ENCODE measurements at places on chromosomes 13 and 19. TPM values are rescaled to one million over a fixed set of nuclear protein-coding genes. Genes with fewer than 3 reads are reported as not detected.
A peak's percentile ranks its signal among the peaks of the same experiment; 100 is the strongest.

- peak overlapping the region; percentile 83 for H3K4me3 ChIP-seq
- no peak for DNase-seq
- peaks cover 61% of the 10 kb centered on the region for H3K36me3 ChIP-seq
These were observed 1.9 kb upstream of the FAM174C start for GRCh38 chr19:1273263-1274041.

GRCh38 chr19:23116802-23117571 is at the start of gene ZNF730:
Gene ZNF730 (plus strand): TSS chr19:23117025. CDS start chr19:23117174, 149 bp downstream.
- peaks cover 15% of the 10 kb centered on the region for H3K27me3 ChIP-seq
- H3K4me1 ChIP-seq, result peaks cover 6% of the 10 kb centered on the region
- DNase-seq, result peak; percentile 90
- peaks cover 12% of the 10 kb centered on the region for H3K36me3 ChIP-seq

The C19orf67 gene
- 0.39 TPM for total RNA-seq

DNA sequence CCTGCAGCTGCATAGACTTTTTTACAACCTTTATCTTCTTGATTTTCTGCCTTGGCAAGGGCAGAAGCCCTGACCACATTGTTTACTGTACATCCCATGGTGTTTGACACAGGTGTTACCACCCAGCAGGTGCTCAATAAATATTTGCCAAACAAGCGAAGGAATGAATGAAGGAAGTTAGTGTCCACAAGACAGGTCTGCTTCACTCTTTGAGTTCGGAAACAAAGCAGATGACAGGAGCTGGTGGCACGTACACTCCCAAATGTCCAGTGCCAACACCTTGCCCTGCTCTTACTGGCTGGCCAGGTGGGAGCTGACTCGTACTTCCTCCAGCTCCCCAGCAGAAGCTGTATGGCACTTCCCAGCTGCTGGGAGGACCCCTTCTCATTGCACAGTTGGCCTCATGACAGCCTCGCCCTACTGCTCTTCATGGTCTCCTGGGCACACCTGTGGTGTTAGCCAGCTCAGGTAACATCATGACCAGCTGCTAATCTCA is 22.0 kb upstream of the MUC16 start:
- no peak overlapping the region for H3K27ac ChIP-seq
- H3K27me3 ChIP-seq, result peaks cover 7% of the 10 kb centered on the region

The ZNF667 gene
- 3.2 TPM for total RNA-seq

The ZNF723 gene
- not detected for total RNA-seq
